IPS-NIHi11 (cell line): ENCODE measurements at places on chromosomes 4 and X.
A peak's percentile ranks its signal among the peaks of the same experiment; 100 is the strongest.

GRCh38 chr4:12584116-12584875 is 899.8 kb downstream of the RAB28 start:
- no peak for DNase-seq

- DNase-seq, result no peak
Observed at GRCh38 chr4:83013420-83013867, 2.8 kb upstream of the LIN54 start.

- DNase-seq, result peak; percentile 25
Observed at GRCh38 chr4:78360466-78360865, 191.1 kb upstream of the ANXA3 start.

- DNase-seq, result no peak
Observed at GRCh38 chr4:14434483-14434882, 567.8 kb upstream of the CPEB2 start.

- no peak for DNase-seq
Observed at GRCh38 chr4:86221002-86221401, 138.9 kb downstream of the MAPK10 start.

GRCh38 chrX:29671421-29671820 is 543.9 kb upstream of the MAGEB2 start:
- DNase-seq, result no peak

DNA sequence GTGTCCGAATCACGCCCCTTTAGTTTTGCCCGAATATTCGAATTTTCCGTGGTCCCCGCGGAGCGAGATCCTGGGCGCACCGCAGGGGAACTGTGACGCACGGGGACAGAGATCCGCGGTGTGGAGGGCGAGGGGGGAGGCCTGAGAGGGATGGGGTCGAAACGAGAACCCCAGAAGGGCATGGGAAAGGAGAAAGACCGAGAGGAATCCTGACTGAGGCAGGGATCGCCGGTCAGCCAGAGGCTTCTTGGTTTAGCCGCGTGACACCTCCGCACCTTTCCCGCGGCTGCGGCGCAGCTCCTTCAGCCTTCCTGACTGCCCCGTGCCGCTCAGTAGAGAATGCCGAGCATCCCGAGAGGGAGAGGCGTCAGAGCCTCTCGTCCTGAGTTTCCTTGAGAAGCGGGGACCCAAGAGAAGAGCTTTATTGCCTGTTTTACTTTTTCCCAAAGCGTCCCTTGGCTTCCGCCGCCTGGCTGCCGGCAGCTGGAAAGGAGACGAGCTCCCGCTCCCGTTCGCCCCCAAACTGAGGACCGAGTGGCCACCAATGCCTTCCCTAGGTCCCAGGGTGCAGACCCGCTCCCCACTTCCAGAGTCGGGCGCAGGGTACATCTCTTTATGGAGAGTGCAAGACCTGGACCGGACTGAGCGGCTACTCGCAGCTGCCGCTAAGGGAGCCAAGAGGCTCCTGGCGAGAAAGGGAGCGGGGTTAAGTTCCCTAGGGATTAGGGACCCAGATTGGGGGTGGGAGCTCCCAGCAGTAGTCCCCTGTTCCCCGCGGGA is 911 bp upstream of the GPR50 start:
- no peak for DNase-seq

DNA sequence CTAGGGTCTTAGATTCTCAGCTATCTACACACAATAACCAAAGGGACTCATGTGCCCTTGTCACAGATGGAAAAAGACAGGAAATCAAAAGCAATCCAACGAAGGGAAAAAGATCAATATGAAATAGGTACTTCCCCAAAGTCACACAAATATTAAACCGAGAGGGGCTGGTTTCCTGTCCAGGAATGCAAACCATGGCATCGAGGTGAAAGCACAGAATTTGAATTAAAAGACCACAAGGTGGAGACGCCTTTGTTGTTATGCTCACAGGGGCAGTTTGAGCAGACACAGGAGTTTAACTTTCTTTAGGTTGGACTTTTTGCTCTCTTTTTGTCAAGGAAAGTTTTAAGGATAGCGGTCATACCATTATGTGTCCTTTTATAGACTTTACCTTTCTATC is 14.3 kb downstream of the H2BW1 start:
- DNase-seq, result no peak

- peak; percentile 79 for DNase-seq
Observed at GRCh38 chr4:1767061-1767769, 25.9 kb upstream of the FGFR3 start.

GRCh38 chr4:5098176-5098575 is 46.9 kb downstream of the STK32B start:
- no peak for DNase-seq

DNA sequence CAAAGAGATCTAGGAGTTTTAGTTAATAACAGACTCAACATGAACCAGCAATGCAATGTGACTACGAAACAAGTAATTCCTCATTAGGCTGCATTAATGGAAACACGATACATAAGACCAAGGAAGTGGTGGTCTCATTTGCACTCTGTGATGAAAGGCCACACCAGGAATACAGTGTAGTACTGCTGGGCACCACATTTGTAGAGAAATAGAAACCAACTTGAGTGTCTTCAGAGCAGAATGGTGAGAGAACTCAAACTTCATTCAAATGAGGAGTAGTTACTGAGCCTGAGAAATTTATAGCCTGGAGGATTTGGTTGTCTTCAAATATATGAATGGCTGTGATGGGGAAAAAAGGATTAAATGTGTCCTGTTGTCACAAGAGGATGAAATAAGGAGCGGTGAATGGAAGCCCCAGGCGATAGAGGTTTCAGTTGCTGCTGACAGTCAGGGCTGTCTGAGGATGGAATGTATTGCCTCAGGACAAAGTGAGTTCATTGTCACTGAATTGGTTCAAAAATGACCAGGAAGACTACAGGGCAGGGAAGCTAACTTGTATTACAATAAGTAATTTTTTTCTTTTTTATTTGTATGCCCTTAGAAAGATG is 50.9 kb downstream of the NFKB1 start:
- no peak for DNase-seq

GRCh38 chrX:95949588-95949987 is 735.1 kb upstream of the DIAPH2 start:
- no peak for DNase-seq

GRCh38 chr4:82852751-82853285 is 38.1 kb downstream of the SEC31A start:
- DNase-seq, result no peak

- no peak for DNase-seq
Observed at GRCh38 chr4:7469023-7469422, 34.3 kb upstream of the PSAPL1 start.

GRCh38 chrX:41858161-41858775 is 65.1 kb downstream of the CASK start:
- DNase-seq, result peak; percentile 28

GRCh38 chrX:68830419-68831404 is 1.9 kb downstream of the EFNB1 start:
- no peak for DNase-seq

DNA sequence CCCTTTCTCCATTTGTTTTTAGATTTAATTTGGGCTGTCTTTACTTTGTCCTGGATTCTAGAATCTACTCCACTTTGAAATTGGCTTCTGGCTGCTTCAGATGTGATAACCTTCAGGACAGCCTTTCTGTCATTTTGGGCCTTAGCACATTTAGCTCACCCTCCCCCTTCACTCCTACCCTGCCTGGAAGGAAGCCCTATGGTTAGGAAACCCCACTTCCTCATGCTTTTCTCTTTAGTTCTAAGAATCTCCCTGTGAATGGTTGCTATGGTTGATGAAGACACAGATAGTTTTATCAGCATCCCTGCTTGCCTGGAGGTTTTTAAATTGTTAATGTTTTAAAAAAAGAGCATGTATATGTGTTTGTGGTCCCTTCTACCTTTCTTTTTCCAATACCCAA is 100.7 kb upstream of the PTPN13 start:
- DNase-seq, result no peak

DNA sequence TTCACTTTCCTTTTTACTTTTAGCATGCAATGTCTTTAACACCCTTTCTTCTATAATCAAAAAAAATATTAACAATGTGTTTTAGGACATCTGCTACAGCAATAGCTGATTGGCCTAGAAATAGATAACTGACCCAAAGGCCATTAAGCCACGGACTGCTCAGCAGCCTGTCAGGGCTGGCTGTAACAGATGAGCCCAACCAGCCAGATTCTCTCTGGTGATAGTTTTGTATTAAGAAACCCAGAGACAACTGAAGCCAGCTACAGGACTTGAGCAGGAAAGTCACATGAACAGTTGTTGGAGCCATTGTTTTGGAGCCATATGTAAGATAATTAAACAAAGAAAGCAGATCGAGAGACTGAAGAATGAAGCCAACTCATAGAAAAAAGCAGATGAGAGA is 80.3 kb downstream of the DDIT4L start:
- DNase-seq, result no peak

- peak; percentile 59 for DNase-seq
Observed at GRCh38 chr4:39698424-39699009, 581 bp downstream of the UBE2K start.

DNA sequence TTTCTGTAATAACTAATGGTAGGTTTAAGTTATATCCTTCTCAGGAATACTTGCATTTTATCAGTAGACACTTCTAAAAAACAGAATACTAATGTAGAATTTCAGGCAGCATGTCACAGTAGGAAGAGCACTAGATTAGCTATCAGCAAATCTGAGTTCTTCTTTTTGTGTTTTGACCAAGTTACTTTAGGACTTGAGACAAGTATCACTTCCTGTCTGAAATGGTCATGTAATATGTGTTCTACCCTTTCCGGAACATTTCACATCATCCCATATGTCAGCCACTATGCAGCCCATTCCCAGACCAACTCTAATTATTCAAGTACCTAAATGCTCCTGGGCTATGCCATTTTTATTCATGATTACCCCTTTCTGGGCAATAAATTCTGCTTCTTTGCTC is 401.8 kb upstream of the RPS6KA3 start:
- DNase-seq, result no peak

DNA sequence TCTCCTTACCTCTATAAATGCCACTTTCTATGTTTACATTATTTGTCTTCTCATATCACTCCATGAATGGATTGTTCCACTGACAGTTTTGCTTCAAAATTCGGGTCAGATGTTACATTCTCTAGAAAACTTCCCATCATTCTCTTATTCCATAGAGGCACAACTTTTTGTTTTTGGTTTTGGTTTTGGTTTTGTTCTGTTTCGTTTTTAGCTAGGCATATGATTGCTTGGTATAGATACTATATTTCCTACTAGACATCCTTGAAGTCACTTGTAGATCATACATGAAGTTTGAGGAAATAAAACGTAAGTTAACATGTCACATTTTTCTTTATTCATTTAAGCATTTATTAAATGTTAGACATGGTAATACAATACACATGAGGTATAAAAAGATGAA is 961.0 kb downstream of the PCDH18 start:
- no peak for DNase-seq

GRCh38 chr4:74109116-74109869 is 10.3 kb upstream of the CXCL2 start:
- DNase-seq, result peak; percentile 67
